Fibroblast of skin of left quadriceps (primary cell): ENCODE measurements at places on chromosomes 6 and 20.

- no peak for DNase-seq
Measured at GRCh38 chr20:8870652-8871051, 198.2 kb upstream of the PLCB4 start.

- DNase-seq = no peak
Measured at GRCh38 chr20:57259121-57259937, 7.1 kb downstream of the BMP7 start.

- no peak for DNase-seq
Measured at GRCh38 chr6:4670290-4670689, 105.9 kb upstream of the CDYL start.

GRCh38 chr6:166556863-166557322, 29.6 kb downstream of the RAMACL start:
- no peak for DNase-seq

GRCh38 chr6:119481976-119482375, 132.4 kb upstream of the MAN1A1 start:
- DNase-seq = peak; percentile 8

DNA sequence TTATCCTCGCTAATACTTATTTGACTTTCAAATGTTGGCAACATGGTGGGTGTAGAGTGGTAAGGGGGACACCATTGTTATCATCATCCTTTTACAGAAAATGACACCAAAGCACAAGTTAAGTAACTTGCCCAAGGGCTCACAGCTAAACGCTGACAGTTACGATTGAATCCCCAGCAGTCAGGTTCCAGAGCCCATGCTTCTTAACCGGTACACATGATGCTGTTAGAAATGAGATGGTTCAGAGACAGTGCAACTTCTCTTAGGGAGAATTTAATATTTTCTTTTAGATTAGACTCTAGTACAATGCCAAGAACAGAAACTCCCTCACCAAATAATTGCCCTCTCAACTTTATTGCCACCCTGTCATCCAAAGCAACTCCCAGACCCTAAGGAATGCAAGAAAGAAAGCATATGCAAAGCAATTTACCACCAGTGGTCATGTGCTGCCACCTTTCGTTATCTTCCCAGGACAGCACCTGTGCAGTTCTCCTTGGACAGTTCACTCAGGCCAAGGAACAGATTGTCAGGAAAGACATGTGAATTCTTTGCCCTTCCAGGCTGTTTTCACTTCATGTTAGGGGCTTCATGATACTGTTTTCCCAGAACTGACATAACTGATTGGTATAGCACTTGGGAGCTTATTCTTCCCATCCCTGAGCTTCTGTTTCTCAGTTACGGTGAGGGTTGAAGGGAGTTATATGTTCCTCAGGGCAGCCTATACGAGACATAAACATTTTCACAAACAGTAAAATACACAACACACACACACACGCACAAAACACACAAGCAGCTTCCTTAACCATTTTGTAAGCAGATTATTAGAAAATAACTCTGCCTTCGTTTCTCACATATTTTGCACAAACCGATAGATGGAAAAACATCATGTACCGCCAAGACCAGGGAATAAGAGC, 5.1 kb downstream of the HLA-DMA start:
- DNase-seq = no peak

- no peak for DNase-seq
Measured at GRCh38 chr6:45466686-45467085, 89.0 kb upstream of the SUPT3H start.

DNA sequence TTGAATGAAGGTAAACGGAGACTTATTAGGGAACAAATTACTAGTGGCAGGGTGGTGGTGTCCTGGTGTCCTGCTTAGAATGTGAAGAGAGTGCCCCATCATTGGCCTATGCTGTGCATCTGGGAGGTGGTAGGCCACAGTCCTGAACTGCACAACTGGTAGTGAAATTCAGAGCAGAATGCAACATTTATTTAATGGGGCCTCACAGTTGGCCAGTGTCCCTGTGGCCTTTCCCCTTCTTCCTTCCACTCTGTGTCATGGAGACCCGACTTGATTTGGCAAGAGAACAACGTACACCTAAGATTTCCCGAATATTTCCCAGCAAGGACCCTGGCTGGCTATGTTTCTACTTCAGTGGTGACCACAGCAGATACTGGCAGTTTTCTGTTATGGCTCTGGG, 206.9 kb downstream of the LRFN2 start:
- DNase-seq = no peak

DNA sequence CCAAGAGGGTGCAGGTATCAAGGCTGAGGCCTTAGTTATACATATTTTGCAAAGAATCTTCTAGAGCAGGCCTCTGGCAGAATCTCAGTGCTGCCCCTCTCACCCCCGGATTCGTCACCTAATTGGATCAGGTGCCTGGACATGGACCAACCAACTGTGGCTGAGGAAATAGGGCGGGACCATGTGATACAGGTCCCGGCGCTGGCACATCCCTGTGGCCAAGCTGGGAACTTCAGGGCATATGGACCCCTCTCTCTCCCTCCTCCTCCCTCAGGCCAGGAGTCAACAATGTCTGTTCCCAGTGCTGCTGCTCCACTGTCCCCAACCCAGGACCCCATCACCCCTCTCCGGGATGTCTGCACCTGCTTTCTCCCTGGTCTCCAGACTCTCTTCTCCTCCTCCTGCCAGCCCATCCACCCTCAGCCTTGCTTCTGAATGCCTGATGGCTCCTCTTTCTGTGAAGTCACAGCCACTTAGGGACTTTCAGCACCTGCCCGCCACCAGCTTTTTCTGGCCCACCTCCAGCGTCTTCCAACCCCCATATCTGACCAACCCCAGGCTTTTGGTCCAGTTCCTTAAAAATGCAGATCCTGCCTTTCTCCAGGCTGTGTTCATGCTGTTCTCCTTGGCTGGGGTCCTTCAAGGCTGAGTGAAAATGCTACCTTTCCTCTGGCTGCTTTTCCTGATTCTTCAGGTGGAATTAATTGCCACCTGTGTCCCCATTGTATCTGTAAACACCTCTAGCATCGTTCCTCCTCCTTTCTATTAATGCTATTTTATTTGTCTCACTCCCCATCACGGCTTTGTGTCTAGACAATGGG, 19.0 kb upstream of the MLN start:
- no peak for DNase-seq

GRCh38 chr20:60403105-60403741, 445.0 kb downstream of the CDH26 start:
- DNase-seq = no peak

DNA sequence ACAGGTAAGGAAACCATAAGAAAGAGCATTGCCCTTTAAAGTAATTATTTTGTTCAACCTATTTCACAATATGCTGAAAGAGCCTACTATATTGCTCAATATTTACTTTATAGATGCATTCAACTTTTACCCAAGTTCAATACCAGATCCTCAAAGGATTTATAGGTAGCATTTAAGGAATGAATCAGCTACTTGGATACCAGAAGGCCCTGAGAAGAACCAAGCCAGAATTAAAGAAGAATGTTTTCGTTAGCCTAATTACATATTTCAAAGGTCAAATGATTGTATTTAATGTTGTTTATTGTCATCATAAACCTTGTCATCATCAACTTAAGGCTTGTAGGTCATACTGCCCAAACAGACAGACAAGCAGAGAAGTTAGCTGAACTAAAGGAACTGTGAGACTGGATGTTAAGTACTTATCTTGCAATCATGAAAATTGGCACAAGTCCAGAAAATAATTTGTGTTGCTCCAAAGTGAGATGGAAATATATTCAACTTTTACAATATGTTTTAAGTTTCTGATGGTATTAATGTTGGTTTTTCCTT, 636.7 kb downstream of the RFPL4B start:
- DNase-seq = peak; percentile 34

- no peak for DNase-seq
Measured at GRCh38 chr6:117919775-117920729, 13.0 kb downstream of the SLC35F1 start.

DNA sequence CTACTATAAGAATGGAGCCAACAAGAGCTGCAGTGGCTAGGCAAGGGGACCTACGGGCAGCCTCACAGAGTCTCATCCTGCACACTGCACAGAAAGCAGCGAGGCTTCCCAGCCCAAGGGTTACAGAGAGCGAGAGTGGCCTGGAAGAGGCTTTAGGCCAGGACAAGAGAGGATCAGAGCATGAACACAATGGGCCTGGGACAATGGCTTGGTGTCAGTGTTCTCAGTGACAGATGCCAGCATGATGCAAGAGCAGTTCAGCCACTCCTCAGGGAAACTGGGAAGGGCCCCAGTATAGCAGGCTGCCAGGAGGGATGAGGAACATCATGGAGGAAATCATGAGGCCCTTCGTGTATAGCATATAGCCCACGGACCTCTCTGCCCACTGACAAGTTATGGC, 108.0 kb downstream of the NUS1 start:
- no peak for DNase-seq

DNA sequence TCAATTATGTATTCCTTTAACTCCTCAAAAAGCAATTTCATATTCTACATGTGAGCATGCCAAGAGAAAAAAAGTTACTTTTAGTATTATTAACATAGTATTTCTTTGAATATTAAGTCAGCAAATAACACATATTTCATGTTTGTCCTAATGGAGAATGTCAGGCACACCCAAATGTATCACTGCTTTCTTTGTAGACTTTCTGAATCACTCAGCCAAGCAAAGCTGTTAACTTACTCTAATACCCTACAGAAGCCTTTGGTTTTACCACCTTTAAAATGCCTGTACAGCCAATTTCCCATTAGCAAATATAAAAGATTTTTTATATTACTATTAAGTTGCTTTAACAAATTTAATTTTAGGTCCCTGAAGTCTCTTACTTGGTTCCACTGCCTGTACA, 23.8 kb downstream of the FRK start:
- no peak for DNase-seq

GRCh38 chr6:28635547-28636158, 110.0 kb downstream of the GPX5 start:
- DNase-seq = no peak

- no peak for DNase-seq
Measured at GRCh38 chr20:1737134-1737533, 79.6 kb upstream of the SIRPG start.

GRCh38 chr20:54649511-54649962, 174.1 kb downstream of the DOK5 start:
- DNase-seq = peak; percentile 54

DNA sequence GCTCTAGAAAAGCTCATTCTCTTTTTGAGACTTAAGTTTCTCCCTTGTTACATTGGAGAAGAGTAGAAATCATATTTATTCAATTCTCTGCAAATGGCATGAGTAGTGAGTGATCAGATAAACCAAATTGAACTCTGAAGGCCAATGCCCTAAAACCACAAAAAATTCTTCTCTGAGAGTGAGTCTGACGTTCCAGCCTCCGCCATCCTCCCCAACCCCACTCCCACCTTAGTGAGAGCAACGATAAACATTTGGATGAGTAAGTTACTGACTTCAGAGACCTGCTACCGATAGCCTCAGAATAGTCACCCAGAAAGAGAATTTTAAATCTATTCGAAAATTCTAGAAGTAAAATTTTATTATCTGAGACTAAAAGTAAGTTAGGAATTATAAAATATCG, 94.6 kb downstream of the TFAP2A start:
- DNase-seq = no peak

GRCh38 chr6:123587838-123588545, 48.8 kb downstream of the TRDN start:
- no peak for DNase-seq

DNA sequence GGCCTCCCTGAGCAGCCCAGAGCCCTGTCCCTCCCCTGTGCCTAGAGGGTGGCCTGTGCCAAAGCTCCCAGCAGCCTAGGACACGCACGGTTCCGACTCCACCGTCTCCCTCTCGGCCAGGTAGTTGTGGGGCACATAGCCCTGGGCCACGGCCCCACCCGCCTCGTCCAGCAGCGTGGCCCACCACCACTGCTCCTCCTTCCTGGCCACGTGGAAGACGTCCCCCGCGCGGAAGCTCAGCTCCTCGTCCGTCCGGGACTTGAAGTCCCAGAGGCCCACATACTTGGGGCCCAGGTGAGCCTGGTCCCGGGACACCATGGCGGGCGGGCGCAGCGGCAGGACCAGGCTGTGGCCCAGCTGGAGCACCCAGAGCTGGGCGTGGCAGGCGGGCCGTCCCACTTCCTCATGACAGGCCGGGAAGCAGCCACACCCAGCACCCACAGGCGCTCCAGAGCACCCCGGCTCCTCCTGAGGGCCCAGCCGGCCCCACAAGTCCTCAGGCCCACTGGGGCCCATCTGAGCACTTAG, at the start of gene PTK6:
PTK6 (minus strand) TSS at position 380 of the 528 bp plus-strand sequence; CDS start at position 318, 62 bp downstream.
- DNase-seq = no peak

DNA sequence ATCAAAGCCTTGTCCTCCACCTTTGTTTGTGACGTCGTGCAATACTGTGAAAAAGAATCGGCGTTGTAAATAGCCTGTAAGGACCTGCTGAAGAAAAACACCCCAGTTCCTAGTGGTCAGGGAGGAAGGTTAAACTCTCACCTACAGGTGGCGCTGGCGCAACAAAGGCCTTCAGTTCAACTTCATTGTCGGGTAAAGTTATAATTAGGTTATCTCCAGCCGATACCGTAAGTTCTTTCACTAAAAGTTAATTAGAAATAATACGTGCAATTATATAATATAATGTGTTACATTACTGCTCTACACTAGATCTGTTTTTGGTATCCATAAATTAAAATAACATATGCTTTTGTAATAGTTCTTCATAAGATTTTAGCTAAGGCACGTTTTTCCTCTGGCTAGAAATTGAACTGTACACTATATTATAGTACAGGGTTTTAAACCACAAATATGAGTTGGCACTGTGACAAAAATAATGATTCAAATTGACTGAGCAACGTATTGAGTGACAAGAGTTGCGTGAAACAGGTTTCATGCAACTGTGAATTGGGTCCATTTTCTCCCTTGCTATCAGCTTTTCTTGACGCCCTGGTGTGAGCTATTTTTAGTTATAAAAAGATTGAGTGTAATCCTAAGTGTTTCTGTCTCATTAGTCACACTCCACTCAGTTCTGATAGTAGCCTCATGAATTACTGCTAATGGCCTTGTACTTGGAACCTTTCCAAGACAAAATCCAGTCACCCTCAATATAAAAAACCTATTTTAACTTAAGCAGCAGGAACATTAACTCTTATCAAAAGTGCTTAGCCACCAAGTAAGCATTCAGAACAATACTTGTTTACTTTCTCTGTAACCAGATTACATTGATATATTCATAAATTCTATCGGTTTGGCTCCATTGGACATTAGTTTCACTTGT, 62.3 kb downstream of the KIAA0319 start:
- DNase-seq = peak; percentile 20

DNA sequence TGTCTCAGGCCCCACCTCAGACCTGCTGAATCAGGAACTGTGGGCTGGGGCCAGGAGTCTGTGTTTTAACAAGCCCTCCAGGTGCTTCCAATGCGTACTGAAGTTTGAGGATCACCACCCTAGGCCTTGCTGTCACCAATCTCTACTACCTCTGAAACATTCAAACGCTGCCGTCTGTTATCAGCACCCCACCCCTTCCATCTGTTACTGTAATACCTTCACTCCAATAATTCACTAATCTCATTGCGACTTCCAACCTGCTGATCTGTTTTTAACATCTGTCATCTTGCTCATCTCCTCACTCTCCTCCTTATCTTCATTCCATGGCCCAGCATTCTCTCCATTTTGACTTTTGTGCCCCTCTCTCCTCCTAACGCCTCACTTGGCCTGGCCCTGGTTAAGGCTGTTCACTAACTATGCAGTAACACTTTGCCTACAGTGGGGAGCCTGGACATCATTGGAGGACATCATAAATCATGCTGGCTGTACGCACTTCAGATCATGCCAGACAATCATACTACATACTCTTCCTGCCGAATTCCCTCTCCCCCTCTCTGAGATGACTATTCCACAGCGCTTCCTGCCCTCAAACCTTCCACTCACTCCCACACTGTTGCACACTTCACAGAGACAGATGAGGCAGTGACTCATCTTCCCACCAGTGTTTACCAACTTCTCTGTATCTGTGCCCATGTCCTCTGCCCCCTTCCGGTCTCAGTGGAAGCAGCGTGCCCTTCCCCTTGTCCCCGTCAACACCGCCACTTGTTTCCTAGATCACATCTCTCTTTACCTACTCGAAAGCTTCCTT, 3.0 kb upstream of the GUCA1B start:
- DNase-seq = no peak
